ENCODE measurements at places on chromosomes 5 and 9.

DNA sequence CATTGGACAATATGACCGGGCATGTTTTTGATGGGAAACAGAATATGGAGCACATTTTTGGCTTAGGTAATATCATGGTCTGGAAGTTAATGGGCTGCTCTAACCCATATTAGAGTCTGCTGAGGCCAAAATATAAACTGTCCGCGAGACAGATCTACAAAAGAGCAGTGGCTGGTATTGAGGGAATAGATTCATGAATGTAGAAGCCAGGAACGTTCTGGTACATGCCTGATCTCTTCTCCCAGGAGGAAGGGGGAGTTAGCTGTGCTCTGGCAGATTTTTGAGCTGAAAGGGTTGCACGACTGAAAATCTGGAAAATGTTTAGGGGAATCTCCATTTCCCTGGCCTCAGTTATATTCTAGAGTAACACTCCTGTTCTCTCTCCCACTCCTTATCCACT, 42.9 kb upstream of the ZFR start:
- DNase-seq: no peak

GRCh38 chr5:74241751-74242140, 398.8 kb downstream of the ENC1 start:
- peak; percentile 96 for DNase-seq

GRCh38 chr5:127358284-127358683, 67.7 kb downstream of the MEGF10 start:
- DNase-seq: no peak

GRCh38 chr5:163951069-163951468, 445.6 kb downstream of the MAT2B start:
- no peak for DNase-seq

DNA sequence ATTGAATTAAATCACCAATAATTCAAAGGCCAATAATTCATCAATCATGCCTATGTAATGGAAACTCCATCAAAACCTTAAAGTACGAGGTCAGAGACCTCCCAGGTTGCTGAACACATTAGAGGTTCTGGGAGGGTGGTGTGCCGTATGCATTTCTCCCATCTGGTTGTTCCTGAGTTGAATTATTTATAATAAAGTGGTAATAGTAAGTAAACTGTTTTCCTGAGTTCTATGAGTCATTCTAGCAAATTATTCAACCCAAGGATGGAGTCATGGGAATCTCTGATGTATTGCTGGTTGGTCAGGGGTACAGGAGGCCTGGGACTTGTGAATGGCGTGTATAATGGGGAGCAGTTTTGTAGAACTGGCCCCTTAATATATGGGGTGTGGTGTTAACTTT, 191.7 kb downstream of the CARTPT start:
- no peak for DNase-seq

DNA sequence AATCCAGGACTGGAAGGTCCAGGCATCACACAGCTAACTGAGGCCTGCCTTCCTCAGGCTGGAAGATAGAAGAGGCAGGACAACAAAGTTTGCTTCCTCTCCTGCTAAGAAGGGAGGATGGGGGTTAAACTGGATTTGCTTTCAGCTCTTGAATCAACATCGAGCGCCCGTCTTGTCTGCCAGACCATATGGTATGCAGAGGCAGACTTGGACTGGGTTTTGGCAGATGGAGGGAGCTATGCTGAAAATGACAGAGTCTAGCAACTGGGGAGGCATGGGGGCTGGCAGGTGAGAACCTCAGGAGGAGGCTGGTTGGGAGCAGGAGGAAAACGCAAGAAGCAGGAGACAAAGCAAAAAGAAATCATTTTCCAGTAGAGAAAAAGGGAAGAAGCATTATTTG, 289.5 kb upstream of the IL12B start:
- DNase-seq: no peak

DNA sequence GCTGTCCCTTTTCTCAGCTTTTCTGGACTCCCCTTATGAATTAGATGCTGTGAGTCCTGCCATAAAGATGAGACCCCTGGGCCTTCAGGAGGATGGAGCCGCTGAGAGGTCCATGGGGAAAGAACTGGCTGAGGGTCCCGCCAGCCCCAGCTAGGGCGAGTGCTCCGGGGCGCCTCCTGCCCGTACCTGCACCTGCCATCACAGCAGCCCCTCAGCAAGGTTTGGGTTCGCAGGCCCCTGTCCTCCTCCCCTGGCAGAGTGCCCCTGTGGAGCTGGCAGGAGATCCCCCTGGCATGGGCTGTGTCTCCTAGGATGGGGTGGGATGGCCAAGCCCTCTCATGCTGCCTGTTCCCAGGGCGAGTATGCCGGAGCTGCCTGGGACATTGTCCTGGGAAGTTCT, 64.2 kb downstream of the COL5A1 start:
- no peak for DNase-seq

- DNase-seq: no peak
Observed at GRCh38 chr5:37189355-37189754, 59.8 kb downstream of the CPLANE1 start.

DNA sequence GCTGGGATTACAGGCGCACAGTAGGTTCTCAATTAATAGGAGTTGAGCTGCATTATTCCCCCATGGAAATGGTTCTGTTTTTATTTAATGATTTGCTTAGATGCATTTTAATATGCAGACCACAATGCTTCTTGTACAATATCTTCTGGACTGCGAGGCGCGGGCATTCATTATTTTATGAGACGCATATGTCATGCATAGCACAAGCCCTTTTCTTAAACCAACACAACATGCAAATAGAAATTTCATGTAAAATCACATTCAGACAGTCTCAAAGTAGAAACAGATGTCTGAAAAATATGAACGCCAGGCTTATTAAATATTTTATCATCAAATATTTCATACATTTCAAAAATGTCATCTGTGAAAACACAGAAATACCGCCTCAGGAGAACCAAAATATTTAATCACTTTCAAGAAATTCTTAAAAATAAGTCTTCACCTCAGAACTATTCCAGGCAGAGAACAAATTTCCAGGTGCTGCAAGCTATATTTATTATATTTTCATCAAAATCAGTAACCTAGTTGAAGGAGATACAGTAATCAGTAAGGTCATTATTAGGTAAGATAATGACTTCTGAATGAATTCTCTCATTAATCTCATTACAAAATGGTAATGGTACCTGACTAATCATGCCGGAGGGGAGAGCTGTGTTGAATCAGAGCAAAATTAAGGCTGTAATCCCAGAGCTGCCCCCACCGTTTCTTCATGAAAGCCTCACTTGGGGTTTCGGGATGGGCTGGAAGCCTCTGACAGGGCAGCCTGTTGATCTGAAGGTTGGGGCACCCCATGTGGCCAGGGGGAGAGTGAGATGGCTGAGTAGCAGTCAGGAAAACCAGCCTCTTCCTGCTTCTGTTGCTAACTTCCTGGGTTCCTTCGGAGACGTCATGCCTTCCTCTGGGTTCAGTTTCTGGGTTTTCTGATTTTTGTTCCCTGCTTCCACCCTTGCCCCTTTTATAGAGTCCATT, 133.9 kb upstream of the ZNF618 start:
- no peak for DNase-seq

GRCh38 chr9:127833555-127833954, 20.9 kb downstream of the ENG start:
- DNase-seq: no peak

- DNase-seq: no peak
Observed at GRCh38 chr5:55062039-55062779, 38.2 kb downstream of the GZMK start.

GRCh38 chr9:90420768-90421513, 221.7 kb downstream of the DIRAS2 start:
- DNase-seq: no peak

DNA sequence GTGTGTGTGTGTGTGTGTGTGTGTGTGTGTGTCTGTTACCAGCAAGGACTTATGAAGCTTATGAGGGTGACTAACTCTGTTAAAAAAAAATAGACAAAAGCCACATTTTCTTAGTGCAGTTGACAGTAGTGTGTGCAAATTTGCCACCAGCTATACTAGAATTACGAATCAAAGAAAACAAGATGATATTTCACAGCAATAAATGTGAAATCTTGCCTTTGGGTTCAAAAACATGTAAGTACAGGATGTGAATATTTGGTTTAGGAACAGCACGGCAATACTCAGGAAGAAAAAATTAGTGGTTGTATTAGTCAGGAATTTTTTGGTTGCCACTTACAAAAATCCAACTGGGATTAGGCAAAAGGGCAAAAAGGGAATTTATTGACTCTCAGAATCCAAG, 117.4 kb downstream of the NPR3 start:
- no peak for DNase-seq

- no peak for DNase-seq
Observed at GRCh38 chr5:96129276-96129675, 167.6 kb upstream of the ELL2 start.

DNA sequence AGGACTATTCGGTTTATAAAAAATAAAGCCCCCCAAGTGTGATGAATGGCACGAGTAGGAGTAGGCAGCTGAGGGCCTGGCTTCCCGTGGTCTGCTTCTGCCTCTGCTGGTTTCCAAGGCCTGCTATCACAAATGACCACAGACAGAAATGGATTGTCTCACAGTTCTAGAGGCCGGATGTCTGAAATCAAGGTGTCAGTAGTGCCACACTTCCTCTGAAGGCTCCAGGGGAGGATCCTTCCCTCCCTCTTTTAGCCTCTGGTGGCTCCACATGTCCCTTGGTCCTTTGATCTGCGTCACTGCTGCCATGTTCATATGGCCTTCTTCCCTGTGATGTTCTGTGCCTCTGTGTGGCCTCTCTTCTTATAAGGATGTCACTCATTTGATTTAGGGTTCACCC, 15.1 kb downstream of the PRKACG start:
- DNase-seq: no peak

DNA sequence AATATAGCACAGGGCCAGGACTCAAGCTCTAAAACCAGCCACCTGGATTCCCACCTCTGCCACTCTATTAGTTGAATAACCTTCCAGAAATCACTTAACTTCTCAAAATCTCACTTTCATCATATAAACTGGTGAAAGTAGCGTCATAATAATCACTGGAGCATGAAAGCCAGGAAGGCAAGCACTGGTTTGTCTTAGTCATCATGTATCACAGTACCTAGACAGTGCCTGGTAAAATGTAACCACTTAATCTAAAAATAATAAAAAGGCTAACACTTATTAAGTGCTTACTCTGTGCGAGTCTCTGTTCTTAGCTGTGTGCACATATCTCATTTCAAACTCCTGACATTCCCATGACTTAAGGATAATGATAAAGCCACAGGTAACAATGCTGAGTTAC, 109.4 kb downstream of the ASTN2 start:
- DNase-seq: no peak

DNA sequence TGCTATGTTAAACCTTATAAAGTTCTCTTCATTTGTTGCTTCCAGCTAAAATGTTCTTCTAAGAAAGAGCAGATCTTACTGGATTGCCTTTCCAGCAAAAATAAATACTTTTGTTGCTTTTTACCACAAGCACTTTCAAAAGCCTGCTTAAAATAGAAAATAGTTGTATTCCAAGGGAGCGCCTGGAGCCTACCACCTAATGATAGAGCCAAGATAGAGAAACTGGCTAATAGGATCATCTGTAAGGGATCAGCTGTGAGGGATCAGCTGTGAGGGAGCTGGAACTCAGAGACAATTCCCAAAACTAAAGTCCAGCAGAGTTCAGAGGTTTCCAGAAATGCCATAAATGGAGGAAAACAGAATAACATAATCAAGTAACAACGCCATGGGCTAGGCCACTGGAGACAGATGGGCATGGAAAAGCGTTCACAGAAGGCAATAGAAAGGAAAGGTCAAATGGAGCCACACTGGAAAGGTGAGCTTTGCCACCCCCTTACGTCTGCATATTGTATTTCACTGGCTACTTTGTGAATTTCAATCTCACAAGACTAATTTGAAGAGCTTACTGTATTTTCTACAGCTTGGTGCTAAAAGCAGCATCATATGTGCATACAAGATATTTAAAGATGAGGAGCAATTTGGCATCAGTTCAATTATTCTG, 140.6 kb upstream of the TLE4 start:
- no peak for DNase-seq

DNA sequence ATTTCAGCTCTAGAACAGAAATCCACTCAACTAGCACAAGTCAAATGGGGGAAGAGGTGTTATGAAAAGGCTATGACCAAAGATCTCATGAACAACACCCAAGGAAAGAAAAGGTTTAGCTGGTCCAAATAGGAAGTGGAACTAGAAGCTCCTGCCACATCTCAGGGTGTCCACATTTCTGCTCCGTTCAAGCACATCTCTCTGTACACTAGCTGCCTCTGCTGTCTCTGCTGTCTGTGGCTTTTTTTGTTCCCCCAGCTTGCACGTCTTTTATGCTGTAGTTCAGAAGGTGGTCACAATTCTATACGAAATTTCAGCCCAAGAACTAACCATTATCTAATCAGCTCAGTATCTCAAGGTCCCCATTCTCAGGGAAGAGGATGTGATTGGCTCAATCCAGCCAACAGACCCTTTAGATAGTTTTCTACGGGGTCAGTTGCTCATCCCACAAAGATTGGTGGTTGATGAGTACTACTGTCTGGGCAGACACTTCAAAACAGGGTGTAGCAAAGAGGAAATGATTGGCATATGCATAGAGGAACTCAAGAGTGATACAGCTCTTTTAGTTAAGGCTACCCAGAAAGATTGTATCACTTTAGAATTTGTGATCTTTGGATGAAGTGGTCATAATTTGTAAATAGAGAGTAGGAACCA, 44.0 kb downstream of the FANCC start:
- no peak for DNase-seq

DNA sequence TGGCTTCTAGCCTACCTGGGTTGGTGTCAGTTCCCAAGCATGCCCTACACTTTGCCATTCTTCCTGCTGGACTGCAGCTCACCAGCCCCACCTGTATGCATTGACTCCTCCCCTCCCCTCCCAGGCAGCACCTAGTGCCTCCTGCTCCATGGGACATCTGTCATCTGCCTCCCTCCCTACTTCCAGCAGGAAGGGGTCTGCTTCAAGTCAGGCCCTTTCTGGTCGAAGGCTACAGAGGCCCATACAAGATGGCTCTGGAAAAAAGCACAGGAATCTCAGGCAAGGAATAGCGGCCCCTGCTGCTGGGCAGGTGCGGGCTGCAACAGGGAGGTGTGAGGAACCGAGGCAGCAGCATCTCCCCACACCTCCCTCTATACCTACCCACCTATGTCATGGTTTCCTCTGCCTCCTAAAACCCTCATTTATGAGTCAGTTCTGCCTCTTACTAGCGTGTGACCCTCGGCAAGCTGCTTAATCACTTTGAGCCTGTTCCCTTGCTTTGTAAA, 19.7 kb downstream of the WWC1 start:
- no peak for DNase-seq

GRCh38 chr9:134627417-134628353, 13.9 kb upstream of the COL5A1 start:
- no peak for DNase-seq

- no peak for DNase-seq
Observed at GRCh38 chr5:53558966-53559365, 1.5 kb upstream of the NDUFS4 start.

DNA sequence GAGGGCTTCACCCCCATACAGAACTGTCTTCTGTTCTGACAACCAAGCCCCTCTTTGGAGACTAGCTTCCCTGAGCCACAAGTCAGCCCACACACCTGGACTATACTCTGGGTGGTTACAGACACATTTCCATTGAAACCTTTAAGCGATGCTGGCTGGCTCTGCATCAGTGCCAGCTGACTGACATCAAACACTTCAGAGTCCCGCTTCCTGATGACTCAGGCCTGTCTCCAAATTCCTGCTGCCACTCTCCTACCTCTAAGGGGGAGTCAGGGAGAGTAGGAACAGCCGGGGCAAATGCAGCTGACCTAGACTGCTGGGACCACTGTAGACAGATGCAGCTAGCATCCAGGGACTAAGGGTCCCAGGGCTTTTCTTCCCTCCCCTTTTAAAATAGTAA, 59.4 kb downstream of the SIL1 start:
- DNase-seq: peak; percentile 71
